ENCODE measurements at places on chromosomes 13 and 19. TPM values are rescaled to one million over a fixed set of nuclear protein-coding genes. Genes with fewer than 3 reads are reported as not detected.

GRCh38 chr19:30888937-30889336 is 460.3 kb downstream of the TSHZ3 start:
- DNase-seq, result no peak

The TMEM238 gene
- 4.2 TPM for total RNA-seq

DNA sequence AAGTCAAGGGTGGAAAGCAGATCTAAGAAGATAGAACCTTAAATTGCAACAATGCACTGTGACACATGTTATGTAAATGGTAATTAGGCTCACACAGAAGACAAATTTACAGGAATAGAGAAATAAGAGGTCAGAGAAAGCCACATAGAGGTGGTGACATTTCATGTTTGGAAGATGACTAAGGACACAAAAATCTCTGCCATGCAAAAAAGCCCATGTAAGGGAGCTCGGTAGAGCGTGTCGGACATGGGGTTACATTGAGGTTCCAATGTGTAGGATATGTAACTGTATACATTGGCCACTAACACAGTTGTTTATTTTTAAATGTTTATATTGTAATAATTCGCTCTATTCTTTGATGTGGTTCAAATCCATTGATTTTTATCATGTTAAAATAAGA is 33.7 kb downstream of the SUGT1 start:
- DNase-seq, result no peak

The LGALS14 gene
- not detected for total RNA-seq

GRCh38 chr13:50990818-50991506 is 81.4 kb downstream of the RNASEH2B start:
- DNase-seq, result no peak

The KLK12 gene
- not detected for total RNA-seq

The MAP4K1 gene
- 4.6 TPM for total RNA-seq

The PRSS57 gene
- not detected for total RNA-seq

- no peak for DNase-seq
Observed at GRCh38 chr13:49308921-49309408, 61.2 kb downstream of the CDADC1 start.

DNA sequence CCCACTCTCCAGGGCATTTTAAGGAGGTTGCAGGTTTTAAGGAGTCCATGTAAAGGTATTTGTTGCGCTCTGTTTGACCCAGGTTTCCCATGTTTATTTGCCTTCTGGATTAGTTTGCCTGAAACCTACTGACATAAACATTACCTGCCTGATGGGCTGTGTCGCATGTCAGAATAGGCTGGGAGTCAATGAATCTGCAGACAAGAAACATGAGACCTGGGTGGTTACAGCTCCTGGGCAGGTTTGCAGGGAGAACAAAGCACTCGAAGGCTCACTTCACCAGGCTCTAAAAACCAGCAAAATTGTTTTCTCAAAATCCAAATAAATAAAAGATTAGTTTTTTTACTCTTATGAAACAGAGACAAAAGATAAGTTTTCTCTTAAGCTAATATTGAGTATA is 114.4 kb upstream of the SERTM1 start:
- no peak for DNase-seq

- DNase-seq, result no peak
Observed at GRCh38 chr19:15443325-15443724, 6.4 kb downstream of the WIZ start.

DNA sequence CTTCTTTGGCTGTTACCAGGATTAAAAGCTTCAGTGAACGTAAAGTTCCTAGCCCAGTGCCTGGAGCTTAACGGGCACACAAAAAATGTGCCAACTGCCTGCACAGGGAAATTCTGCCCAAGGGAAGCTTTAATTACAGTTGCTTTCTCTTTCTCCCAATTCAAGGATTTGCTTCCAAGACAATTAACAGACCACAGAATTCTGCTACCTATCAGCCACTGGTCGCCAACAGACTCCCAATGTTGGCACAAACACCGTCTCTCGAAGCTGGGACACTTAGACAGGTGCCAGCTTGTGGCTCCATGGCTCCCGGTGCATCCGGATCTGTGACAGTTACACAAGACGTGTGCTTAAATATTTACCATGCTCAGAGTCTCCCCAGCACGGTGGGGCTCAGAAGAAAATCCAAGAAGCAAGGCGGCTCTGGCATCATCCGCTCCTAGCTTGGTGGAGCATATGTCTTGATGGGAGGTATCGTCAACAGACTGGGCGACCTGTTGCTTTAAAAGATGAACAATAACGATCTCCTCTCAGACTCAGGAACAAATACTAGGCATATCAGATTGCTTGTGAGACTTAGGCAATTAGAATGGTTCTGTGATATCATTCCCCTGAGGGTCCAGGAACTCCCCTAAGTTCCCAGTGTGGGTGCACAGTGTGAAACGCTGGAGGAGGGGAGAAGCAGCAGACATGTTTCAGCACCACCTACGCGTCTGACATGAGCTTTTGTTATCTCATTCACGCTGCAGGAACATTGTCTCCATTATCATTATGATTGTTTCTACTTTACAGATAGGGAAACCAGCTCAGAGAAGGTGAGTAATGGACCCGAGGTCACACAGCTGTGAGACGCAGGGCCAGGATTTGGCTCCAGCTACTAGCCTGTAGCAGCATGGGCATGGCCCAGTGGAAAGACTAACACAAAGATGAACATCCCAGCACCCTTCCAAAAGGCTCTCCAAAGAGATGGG is 61.6 kb downstream of the ALOX5AP start:
- DNase-seq, result no peak

- DNase-seq, result no peak
Observed at GRCh38 chr13:32902029-32902780, 114.0 kb upstream of the KL start.

The AKT2 gene
- 138 TPM for total RNA-seq

DNA sequence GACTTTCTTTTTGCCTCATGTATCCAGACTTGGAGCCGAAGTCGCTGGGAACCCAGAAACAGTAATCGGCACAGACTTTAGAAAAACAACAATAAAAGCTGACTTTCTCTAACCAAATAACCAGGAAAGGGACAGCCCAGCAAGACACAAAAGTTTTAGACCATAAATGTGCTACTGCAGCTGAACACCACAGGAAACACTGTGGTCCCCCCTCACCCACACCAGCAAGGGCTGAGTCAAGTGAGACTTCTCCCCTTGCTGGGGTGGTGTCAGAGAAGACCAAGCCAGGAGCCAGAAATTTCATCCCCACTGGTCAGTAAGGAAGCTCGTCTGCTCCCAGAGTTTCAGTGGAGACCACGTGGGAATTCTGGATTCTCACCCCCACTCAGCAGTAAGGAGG is 70.6 kb downstream of the ESD start:
- DNase-seq, result no peak

DNA sequence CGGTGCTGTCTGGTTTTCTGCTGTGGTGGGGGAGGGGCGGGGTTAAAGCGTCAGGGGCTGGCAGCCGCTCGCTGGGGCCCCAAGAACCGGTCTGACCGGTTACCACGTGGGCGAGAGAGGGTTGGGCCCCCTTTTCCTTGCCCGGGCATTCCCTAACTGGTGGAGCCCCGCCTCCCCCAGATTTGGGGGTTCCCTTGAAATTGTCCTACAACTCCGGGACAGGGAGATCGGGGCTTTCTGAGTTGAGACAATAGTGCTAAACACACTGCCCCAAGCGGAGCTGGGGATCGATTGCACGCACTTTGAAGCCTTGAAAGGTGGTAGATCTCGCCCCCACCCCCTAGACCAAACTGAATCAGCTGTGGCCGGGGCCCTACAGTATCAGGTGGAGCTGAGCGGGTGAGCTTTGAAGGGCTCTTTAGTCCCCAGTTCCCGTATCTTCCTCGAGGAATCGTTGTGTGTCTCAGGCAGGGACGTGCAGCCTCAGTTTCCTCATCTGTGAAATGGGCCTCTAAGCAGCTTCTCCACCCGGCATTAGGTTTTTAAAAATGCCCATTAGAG is 4.8 kb downstream of the IER2 start:
- DNase-seq, result no peak

GRCh38 chr13:43629691-43630480 is 156.9 kb downstream of the ENOX1 start:
- no peak for DNase-seq

DNA sequence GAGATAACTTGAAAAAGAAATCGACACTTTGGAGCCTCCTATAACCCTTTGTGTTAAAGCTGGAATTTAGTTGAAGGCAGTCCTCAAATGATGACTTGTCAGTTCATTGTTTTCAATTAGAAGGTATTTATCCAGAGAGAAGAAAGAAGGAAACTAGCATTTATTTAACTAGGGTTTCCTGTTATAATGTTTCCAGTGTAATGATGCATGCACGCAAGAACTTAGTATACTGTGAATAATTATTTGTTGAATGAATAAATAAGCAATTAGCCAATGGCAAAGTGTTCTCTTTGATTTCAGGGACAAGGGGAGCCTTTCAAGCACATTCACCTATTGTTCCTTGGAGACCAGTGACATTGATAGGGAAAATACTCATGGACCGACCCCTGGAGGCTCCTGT is 307.4 kb downstream of the KLF5 start:
- no peak for DNase-seq

GRCh38 chr13:48096670-48097069 is 1.8 kb upstream of the MED4 start:
- no peak for DNase-seq

- no peak for DNase-seq
Observed at GRCh38 chr13:45705918-45706317, 3.8 kb downstream of the CBY2 start.

DNA sequence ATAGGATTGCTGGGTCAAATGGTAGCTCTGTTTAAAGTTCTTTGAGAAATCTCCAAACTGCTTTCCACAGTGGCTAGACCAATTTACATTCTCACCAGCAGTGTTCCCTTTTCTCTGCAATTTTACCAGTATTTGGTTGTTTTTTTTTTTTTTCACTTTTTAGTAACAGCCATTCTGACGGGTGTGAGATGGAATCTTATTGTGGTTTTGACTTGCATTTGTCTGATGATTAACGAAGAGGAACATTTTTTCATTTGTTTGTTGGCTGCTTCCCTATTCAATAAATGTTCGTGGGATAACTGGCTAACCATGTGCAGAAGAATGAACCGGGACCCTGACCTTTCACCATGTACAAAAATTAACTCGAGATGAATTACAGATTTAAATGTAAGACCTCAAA is 31.2 kb downstream of the CYP4F2 start:
- DNase-seq, result no peak

The ARHGAP45 gene
- total RNA-seq, result 42.6 TPM

- DNase-seq, result no peak
Observed at GRCh38 chr13:48194379-48194754, 38.6 kb upstream of the ITM2B start.

The PTH2 gene
- not detected for total RNA-seq

DNA sequence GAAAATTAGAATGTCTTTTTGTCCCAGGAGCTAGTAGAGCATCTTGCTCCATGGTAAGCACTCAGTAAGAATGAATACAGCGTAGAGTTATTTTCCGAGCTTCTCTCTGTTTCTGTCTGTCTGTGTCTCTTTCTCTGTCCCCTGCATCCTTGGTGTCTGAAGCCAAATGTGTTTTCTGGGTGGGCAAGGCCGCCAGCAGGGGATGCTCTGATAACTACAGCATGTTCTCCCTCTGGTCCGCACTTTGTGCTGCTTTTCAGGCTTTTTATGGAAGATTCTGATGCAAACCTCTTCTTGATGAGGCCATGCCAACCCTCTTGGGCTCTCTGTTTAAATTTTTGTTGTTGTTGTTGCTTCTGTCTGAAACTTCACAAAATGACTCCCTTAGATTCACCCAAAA is 142.8 kb upstream of the UBL3 start:
- no peak for DNase-seq

Data from thoracic aorta (tissue), 2 donors.